ENCODE measurements at places on chromosomes 5 and 9.

DNA sequence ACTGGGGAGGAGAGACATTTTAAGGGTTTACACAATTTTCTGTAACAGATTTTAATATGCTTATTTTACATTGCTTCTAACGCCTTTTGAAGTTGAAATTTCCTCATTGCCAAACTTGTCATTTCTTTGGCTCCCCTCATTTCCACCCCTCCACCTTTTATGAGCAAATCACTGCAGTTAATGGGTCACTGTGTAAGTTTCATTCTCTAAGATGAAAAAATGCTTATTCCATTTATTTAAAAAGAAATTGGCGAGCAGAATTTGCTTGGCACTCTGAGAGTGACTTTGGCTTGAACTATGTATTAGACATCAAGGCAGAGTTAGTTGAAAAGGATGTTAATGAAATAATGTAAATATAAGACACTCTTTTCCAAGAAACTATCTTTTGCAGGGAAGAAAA lies 66.6 kb downstream of the ITGA1 start:
- DNase-seq = no peak

DNA sequence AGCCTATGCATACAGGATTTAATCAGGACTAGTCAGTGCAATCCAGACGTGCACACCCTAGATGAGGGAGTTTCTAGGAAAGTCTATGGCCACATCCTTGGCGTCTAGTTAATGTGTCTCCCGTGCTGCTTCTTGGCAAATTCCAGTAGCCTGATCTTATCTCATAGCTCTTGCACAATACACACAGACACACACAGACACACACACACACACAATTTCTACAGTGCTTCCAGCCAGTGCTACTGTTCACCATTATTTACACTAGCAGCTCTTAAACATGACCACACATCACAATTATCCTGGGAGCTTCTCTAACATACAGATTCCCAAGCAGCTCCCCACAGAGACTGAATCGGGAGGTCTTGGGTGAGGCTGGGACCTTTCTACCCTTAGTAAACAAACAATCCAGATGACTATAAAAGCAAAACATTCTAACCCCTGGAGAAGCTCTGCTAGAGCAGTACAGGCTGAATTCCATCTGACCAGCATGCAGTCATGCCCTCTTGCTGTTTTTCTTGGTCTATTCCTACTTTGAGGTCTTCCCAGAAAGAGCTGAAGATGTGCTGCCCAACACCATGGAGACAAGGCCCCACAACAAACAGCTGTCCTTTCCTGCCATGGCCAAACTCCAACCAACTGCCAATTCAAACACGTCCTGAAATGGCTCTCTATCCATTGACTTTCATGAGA lies 236.6 kb downstream of the DEPDC1B start:
- no peak for DNase-seq

DNA sequence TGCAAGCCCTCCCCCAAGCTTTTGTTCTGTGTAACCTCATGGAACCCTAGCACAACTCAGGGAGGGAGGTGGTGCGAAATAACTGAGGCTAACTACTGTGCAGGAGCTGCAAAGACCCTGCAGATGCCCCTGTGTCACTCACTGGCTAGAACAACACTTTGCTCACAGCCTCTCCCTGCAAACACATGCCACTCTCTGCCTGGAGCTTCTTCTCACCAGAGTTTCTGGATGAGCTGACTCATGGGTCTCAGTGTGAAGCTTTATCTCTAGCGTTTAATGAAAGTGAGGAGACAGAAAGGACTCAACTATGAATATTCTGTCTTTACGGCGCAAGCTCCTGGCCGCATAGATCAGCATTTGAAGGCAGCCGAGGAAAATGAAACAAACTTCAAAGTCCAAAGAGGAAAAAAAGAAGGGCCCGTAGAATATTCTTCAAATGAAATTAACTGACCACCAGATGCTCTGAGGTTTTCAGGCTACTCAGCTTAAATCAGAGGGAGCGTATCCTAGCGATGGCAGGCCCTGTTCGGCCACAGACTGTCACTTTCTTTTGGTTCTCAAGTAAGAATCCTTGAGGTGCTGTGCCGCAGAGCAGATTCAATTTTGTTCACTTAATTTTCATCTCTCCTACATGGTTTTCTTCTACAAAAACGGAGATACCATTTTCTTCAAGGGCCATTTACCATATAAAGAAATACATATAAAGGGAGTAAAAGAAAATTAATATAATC lies 77.7 kb upstream of the TAS2R1 start:
- no peak for DNase-seq

DNA sequence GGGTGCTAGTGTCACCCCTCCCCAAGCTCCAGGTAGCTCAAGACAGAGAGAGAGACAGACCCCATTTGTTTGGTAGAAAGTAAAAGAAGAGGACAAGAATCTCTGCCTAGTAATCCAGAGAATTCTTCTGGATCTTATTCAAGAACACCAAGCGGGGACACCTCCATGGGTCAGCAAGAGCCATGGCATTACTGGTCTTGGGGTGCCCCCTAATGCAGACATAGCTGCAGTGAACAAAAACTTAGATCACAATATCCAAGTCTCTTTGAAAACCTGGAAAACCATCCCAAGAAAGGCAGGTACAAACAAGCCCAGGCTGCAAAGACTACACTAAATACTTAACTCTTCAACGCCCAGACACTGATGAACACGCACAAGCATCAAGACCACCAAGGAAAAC lies 29.9 kb upstream of the PDE4D start:
- DNase-seq = no peak

- DNase-seq = no peak
Observed at GRCh38 chr9:120931231-120932085, 4.9 kb upstream of the TRAF1 start.

All from NCI-H1092 (cell line).